Activated T-helper 1 cell treated with anti-CD3 and anti-CD28 coated beads, Interleukin-2, amount 50 U/mL, for 16 hours (primary cell): ENCODE measurements at places on chromosomes 1 and 21.

DNA sequence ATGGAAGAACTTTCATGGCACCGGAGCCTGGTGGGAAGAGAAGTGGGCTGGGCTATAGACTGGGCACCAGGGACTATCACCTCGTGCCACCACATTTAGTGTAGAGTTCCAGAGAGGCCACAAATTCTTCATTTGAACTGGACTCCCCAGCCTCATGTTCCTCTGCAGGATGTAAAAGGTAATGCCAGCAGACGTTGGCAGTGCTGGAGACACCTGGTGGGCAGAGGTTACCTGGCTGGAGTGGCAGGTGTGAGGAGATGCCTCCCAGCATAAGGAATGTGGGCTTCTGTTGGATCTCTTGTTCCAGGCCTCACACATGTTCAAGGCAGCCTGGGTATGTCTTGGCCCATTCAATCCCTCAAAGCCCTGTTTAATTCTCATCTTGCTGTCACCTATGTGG lies 35.2 kb downstream of the TEX35 start:
- no peak for DNase-seq

GRCh38 chr1:43930168-43930948 lies 3.2 kb upstream of the ARTN start:
- no peak for DNase-seq

GRCh38 chr1:150626150-150626549 lies 3.3 kb downstream of the ENSA start:
- no peak for DNase-seq

- no peak for DNase-seq
Measured at GRCh38 chr1:223308136-223308535, 55.8 kb downstream of the SUSD4 start.

- DNase-seq: no peak
Measured at GRCh38 chr1:115337276-115337632, 795 bp downstream of the NGF start.

DNA sequence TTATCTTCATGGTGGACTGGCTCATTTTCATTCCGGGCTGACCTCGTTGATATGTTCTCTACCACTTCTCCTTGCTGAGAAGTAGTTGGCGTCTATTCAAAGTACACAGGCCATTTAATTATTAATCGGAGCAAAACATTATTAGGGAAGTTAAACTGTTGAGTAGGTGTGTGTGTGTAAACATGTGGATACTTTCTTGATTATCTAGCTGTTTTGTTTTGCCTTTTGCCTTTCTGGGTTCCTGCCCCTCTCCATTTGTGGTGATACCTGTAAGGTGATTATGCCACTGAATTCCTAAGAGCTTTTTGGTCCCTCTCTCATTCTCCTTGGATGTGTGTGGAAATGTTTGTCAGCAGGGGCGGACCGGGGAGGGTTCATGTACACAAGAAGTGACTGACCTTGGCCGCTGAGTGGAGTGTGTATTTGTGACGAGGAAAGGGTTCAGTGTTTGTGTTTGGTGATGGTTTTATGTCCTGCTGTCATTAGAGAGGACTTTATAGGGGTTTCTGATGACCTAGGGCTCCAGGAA lies 56.6 kb upstream of the PPP2R5A start:
- no peak for DNase-seq

DNA sequence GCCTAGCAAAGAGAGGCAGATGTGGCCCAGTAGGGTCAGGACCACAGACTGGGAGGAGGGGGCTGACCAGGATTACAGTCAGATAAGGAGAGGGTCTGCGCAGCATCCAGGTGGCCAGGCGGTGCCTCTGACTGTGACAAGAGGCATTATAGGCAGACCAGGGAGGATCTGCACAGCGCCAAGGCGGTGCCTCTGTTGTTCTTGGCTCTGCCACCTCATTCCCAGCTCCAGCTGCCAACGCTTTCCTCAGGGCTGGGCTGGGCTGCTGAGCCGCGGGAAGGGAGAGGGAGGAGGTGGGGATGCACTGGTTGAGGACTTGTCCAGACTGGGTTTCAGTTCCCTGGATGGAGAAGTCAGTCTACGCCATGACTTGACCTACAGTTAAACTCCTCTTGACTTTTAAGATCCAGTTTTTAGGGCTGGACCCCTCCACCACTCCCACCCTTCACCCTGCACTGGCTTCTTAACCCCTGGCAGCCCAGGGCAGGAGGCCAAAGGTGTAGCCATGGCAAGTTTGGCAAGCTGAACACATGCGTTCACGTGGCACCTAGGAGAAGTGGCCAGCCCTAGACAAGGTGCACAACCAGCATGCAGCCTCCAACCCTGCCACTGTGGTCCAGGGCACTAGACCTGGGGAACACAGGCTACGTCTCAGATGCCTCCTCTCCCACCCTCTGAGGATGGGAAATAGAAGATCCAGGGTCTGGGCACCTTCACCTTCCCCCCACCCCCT lies 4.5 kb upstream of the CRABP2 start:
- no peak for DNase-seq

DNA sequence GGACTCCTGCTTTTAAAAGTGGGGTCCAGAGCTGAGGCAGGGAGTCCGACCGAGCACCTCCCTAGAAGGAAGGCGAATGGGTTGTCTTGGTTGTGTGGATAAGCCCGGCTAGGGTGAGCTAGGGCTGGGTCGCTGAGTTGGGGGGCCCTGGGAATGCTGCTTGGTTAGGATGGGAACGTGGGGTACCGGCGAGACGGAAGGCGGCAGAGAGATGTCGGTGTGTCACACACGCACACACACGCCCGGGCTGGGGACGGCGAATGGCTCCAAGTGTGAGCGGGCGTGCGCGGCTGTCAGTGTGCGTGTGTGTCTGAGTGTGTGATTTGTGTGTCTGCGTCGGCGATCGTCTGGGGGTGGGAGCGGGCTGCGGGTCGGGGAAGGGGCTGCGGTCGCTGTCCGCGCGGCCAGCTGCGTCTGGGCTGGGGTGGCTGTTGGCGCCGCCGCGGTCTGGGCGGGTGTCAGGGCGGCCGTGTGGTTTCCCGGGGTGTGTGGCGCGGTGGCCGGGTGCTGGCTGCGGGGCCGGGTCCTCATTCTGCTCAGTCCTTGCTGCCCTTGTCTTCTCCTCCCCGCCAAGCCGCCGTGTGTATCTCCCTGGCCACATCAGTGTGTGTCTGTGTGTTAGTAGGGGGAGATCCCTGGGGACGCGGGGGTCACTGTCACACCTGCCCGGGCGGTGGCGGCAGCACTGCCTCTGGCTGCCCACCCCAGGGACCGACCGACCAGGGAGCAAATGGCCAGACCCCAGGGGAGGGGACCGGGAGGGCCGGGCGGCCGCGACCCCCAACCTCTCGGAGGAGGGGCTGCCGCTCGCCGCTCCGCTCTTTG lies 1.1 kb downstream of the EFNA3 start:
- DNase-seq: no peak

DNA sequence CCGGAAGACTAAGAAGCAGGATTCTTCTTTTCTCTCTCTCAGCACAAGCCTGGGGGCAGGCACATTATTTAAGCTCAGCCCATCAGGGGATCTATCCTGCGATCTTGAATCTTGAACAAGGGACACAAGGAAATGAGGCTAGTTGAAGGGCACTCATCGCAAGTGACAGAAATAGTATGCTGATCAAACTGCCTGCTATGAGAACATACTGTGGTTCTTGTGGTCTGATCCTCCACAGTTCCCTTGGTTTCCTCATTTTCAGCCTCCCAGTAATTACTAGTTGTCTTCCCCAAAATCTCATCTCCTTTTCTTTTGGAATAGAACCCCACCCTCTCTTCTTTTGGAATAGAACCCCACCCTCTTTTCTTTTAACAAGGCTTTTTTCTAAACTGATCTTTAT lies 6.5 kb downstream of the ANKRD45 start:
- DNase-seq: no peak

- no peak for DNase-seq
Measured at GRCh38 chr1:94463765-94464330, 45.7 kb downstream of the ABCD3 start.

GRCh38 chr1:27726173-27727044 lies 648 bp downstream of the FAM76A start:
- DNase-seq: peak; percentile 6

DNA sequence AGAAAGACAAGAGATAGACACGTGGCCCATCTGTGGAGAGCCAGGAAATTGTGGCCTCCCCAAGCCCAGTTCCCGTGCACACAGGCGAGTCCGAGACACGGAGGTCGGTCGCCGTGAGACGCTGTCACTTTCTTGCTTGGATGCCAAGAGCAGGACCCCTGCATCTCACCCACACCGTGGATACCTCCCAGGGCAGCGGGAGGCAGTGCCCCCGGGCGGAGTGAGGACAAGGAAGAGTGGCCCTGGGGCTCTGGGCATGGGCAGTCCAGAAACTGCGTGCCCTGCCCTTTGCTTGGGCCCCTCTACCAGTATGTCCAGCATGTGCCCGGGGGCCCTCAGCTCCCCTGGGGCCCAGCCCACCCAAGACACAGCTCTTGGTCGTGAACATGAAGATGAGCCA lies 24.7 kb upstream of the ARHGEF16 start:
- DNase-seq: no peak
